ENCODE measurements at places on chromosomes 13 and 19. TPM values are rescaled to one million over a fixed set of nuclear protein-coding genes. Genes with fewer than 3 reads are reported as not detected.

- H3K4me1 ChIP-seq, result peaks cover 33% of the 10 kb centered on the region
- H3K4me3 ChIP-seq, result no peak overlapping the region
- no peak for DNase-seq
- peak overlapping the region; percentile 25 for H3K27ac ChIP-seq
Measured at GRCh38 chr19:3024870-3025548, 4.1 kb downstream of the TLE2 start.

GRCh38 chr13:28056426-28056825 lies 44.0 kb downstream of the FLT3 start:
- peaks cover 22% of the 10 kb centered on the region for H3K27me3 ChIP-seq
- no peak overlapping the region for H3K4me3 ChIP-seq

Gene SYNE4
- 2.4 TPM for total RNA-seq

Gene CGB8
- not detected for total RNA-seq

DNA sequence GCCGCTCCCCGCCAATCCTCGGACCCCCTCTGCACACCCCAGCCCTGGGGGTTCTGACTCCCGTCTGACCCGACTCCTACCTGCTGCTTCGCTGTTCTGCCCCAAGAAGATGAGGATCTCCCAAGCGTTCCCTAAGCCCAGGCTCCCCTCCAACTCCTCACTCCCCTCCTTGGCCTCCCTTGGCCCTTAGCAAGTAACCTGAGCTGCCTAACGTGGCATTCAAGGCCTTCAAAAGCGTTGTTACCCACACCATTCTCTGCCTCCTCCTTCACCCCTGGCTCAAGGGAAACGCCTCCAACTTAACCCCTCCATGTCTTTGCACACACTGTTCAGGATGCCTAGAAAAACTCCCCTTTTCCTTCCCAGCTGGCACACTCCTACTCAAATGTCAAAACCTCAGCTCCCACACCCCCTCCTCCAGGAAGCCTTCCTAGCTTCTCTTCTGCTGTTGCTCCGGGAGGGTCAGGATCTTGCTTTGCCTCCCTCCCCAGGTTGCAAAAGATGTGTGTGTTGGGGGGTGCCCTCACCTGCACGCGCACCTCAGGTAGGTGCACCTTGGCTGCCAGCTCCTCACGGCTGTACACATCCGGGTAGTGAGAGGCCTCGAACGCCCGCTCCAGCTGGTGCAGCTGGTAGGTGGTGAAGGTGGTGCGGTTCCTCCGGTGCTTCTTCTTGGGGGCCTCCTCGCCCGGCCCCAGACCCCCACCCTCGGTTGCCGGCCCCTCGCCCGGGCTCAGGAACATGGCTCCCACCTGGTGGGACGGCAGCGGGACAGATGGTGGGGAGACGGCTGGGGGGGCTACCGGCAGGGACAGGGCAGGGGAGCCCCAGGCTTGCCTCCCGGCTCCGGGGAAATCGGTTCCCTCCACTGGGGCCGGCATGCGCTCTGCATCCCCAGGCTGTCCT lies 775 bp downstream of the RAX2 start:
- no peak overlapping the region for H3K27ac ChIP-seq
- peaks cover 13% of the 10 kb centered on the region for H3K36me3 ChIP-seq
- no peak for DNase-seq
- H3K27me3 ChIP-seq, result no peaks in the 10 kb centered on the region

Gene VAV1
- 132 TPM for total RNA-seq

DNA sequence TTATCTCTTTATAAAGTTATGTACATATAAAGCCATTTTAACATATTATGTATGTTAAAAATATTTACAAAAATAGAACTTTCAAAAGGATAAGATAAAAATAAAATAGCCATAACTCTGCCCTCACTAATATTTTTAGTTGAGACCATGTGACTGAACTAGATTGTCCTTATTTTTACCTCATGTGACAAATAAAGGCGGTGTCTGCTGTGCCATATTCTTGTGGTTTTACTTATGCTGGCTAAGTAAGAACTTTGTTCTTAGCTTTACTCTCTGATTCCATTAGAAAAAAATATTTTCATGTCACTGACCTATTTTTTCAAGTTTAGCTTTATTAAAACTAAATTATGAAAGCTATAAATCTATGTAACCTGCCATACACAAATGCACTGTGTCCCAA lies 135.6 kb upstream of the TSC22D1 start:
- no peak for DNase-seq
- no peak overlapping the region for H3K4me3 ChIP-seq
- H3K4me1 ChIP-seq, result peaks cover 2% of the 10 kb centered on the region
- no peaks in the 10 kb centered on the region for H3K36me3 ChIP-seq
- no peak overlapping the region for H3K27ac ChIP-seq
- peaks cover 3% of the 10 kb centered on the region for H3K27me3 ChIP-seq

GRCh38 chr13:101631395-101631794 lies 178.9 kb downstream of the ITGBL1 start:
- peaks cover 25% of the 10 kb centered on the region for H3K27me3 ChIP-seq
- no peak overlapping the region for H3K27ac ChIP-seq
- H3K4me1 ChIP-seq, result peaks cover 16% of the 10 kb centered on the region
- H3K4me3 ChIP-seq, result no peak overlapping the region

Gene FAAP24
- 8.3 TPM for total RNA-seq

Gene SCGB2B2
- total RNA-seq, result 0.35 TPM

GRCh38 chr13:87671753-87672605 lies 808 bp downstream of the SLITRK5 start:
- no peak for DNase-seq
- H3K27me3 ChIP-seq, result peaks cover 50% of the 10 kb centered on the region
- H3K27ac ChIP-seq, result no peak overlapping the region
- peak overlapping the region; percentile 55 for H3K4me3 ChIP-seq
- H3K4me1 ChIP-seq, result peaks cover 17% of the 10 kb centered on the region

DNA sequence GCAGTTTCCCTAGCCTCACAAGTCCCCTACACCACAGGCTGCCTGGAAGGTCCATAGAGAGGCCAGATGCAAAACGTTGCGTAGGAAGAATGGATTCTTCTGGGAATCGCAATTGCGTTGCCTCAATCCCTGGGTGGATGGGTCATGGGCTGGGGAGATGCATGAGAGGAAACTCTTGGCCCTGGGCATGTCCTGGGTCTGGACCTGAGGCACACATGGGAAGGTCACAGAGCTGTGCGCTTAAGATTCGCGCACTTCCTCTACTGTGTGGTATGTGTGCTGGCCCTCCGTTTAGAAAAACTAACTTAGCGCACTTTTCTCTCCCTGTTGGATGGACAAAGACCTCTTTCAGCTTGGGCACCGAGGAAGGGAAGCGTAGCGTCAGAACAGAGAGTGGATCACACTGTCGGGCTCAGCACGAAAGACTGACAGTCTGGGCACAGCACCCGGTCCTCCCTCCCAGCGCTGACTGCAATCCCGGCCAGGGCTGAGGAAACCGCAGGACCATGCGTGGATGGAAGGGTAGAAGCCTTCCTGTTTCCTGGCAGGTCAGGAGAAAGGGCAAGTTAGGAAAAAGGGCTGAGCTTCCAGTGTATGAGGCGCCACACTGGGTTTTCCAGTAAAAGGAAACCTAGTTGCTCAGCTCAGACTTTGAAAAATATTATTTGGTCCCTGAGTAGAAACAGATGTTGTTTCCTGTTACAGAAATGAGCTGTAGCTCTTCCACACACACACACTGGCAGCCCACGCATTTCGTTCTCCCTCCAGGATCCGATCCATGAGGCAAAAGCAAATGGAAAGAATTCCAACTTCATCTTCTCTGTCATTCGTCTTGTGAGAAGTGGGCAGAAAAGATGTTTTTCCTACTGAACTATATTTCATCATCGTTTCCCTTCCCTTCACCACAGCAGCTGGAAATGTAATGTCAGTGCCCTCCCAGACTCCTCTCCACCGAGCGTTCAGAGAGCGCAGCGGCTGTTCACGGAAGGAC lies 86.0 kb downstream of the ING1 start:
- no peak for DNase-seq
- H3K4me3 ChIP-seq, result no peak overlapping the region
- no peaks in the 10 kb centered on the region for H3K36me3 ChIP-seq
- H3K4me1 ChIP-seq, result peaks cover 13% of the 10 kb centered on the region

Gene ZMYM2
- 46.7 TPM for total RNA-seq

GRCh38 chr13:53250977-53251376 lies 222.4 kb downstream of the OLFM4 start:
- H3K27ac ChIP-seq, result no peak overlapping the region
- no peaks in the 10 kb centered on the region for H3K36me3 ChIP-seq
- H3K4me3 ChIP-seq, result no peak overlapping the region
- H3K4me1 ChIP-seq, result no peaks in the 10 kb centered on the region

Gene HSH2D
- 76.9 TPM for total RNA-seq

Gene MTUS2
- total RNA-seq, result not detected

Gene GJB6
- total RNA-seq, result 6.1 TPM

DNA sequence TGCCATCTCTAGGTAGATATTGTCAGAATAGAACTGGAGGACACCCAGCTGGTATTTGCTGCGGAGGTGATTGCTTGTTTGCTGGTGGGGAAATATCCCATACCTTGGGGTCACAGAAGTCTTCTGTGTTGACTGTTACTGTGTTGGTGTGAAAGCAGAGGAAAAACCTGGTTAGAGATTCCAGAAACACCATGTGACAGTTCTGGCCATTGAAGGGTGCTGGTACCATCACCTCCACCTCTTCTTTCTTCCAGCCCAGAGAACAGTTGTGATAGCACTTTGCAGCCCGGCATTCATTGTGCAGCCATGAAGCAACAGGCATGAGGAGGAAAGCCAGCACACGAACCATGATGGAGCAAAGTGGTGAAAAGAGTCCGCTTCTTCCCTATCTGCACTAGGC lies 4.9 kb upstream of the LHFPL6 start:
- DNase-seq, result no peak
- H3K4me3 ChIP-seq, result no peak overlapping the region
- H3K36me3 ChIP-seq, result no peaks in the 10 kb centered on the region
- peaks cover 33% of the 10 kb centered on the region for H3K27me3 ChIP-seq

GRCh38 chr19:47280183-47280797 lies 5.6 kb downstream of the INAFM1 start:
- H3K27ac ChIP-seq, result no peak overlapping the region
- H3K4me1 ChIP-seq, result peaks cover 19% of the 10 kb centered on the region
- no peak overlapping the region for H3K4me3 ChIP-seq
- peak; percentile 67 for DNase-seq

DNA sequence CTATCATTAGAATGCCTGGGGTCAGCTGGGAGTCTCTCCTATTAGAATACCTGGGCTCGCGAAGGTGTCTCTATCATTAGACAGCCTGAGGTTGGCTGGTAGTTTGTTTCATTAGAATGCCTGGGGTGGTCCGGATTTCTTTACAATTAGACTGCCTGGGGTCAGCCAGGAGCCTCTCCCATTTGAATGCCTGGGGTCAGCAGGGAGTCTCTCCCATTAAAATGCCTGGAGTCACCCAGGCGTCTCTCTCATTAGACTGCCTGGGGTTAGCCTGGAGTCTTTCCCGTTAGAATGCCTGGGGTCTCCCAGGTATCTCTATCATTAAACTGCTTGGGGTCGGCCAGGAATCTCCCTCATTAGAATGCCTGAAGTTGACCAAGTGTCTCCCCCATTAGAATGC lies 1458.3 kb downstream of the UQCRFS1 start:
- no peak overlapping the region for H3K27ac ChIP-seq
- no peak for DNase-seq
- H3K4me3 ChIP-seq, result no peak overlapping the region

Gene UBE2S
- 238 TPM for total RNA-seq

- no peaks in the 10 kb centered on the region for H3K36me3 ChIP-seq
- no peak for DNase-seq
- H3K27ac ChIP-seq, result peak overlapping the region; percentile 14
- H3K27me3 ChIP-seq, result peaks cover 42% of the 10 kb centered on the region
- peak overlapping the region; percentile 28 for H3K4me3 ChIP-seq
- peaks cover 16% of the 10 kb centered on the region for H3K4me1 ChIP-seq
Measured at GRCh38 chr13:23608701-23609413, 38.6 kb downstream of the TNFRSF19 start.

Gene CHST8
- total RNA-seq, result not detected

Gene CEACAM20
- total RNA-seq, result not detected

DNA sequence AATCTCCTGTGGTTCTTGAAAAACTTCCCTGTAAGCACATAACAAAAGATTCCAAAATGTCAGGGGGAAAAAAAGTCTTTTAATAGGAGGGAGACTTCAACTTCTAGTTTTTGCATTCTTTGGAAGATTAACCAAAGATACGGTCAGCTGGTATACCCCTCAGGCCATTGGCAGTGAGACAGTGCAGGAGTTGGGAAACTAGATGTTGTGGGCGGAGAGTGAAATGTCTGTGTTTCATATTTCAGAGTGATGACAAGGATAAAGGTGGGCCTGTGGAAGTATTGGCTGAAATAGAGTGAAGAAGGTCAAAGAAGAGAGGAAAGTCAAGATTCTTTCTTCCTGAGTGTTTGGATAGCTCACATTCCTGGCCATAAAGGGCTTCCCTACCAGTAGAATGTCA lies 40.8 kb downstream of the CYP2B6 start:
- peaks cover 21% of the 10 kb centered on the region for H3K27me3 ChIP-seq
- peaks cover 8% of the 10 kb centered on the region for H3K4me1 ChIP-seq
- no peak for DNase-seq

GRCh38 chr19:28614634-28615545 lies 598.1 kb downstream of the UQCRFS1 start:
- DNase-seq, result no peak
- H3K4me1 ChIP-seq, result no peaks in the 10 kb centered on the region
- H3K36me3 ChIP-seq, result no peaks in the 10 kb centered on the region
- H3K27me3 ChIP-seq, result no peaks in the 10 kb centered on the region
- no peak overlapping the region for H3K4me3 ChIP-seq
- peak overlapping the region; percentile 48 for H3K27ac ChIP-seq

Gene FLT3
- not detected for total RNA-seq

GRCh38 chr19:9009431-9009830 lies 778 bp downstream of the MUC16 start:
- H3K4me3 ChIP-seq, result no peak overlapping the region
- no peaks in the 10 kb centered on the region for H3K27me3 ChIP-seq
- H3K36me3 ChIP-seq, result no peaks in the 10 kb centered on the region

- peaks cover 85% of the 10 kb centered on the region for H3K4me1 ChIP-seq
- H3K36me3 ChIP-seq, result peaks cover 82% of the 10 kb centered on the region
- H3K4me3 ChIP-seq, result peak overlapping the region; percentile 54
- DNase-seq, result no peak
- H3K27ac ChIP-seq, result peak overlapping the region; percentile 44
Measured at GRCh38 chr13:45335397-45336024, 5.5 kb downstream of the TPT1 start.

Gene CLDN10
- total RNA-seq, result not detected

Gene CLN5
- 15.8 TPM for total RNA-seq

DNA sequence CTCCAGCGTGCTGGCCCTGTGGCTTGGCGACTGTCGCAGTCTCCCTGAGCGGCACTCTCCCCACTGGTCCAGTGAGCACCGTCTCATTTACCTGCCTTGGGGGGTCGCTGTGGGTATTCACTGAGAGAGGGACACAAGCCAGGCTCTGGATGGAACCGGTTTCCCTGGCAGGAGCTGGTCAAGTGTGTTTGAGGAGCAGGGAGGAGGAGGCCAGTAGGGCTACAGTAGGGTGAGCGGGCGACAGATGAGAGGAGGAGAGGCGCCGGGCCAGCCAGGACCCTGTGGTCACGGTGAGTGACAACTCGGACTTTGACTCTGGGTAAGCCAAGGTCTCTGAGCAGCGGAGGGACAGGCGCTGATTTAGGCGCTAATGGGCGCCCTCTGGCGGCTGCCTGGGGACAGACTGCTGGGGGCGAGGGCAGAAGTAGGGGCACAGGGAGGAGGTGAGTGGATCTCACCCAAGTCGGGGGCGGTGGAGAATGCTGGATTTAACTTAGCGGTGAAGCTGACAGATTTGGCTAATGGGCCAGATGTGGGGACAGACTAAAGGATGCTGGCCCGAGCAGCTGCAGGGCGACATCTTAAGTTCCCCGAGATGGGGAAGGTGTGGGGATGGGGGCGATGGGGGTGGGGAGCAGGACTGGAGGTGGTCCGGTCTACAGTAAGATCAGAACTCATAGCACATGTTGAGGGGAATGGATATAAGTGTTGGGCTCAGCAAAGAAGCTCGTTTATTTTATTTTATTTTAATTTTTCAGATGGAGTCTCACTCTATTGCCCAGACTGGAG lies 4.7 kb upstream of the PRMT1 start:
- peak; percentile 81 for DNase-seq
- no peak overlapping the region for H3K27ac ChIP-seq
- peaks cover 23% of the 10 kb centered on the region for H3K4me1 ChIP-seq
- H3K27me3 ChIP-seq, result no peaks in the 10 kb centered on the region
- H3K36me3 ChIP-seq, result peaks cover 13% of the 10 kb centered on the region

Gene SMAD9
- not detected for total RNA-seq
